Epithelial cell of proximal tubule (primary cell): ENCODE measurements at places on chromosomes 3 and 15.

DNA sequence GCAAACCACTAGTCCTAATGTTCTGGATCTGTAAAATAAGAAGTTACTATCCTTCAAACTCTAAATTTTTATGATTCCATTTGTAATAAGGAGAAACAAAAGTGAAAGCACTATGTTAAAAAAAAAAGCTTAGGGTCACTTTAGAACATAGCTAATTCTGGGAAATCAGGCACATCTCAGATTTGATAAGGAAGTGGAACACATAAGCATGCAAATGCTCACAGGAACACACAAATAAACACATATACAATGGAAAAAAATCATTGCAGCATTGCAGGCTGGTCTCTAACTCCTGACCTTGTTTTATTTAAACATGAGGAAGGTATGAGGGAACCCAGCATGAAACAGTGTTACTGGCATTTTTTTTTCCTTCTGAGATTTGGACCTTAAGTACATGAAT lies 63.2 kb upstream of the TNFSF10 start:
- no peak for DNase-seq

- no peak for DNase-seq
Measured at GRCh38 chr3:132536442-132537153, 60.5 kb upstream of the ACKR4 start.

- DNase-seq, result no peak
Measured at GRCh38 chr3:25385807-25386460, 42.1 kb upstream of the RARB start.

DNA sequence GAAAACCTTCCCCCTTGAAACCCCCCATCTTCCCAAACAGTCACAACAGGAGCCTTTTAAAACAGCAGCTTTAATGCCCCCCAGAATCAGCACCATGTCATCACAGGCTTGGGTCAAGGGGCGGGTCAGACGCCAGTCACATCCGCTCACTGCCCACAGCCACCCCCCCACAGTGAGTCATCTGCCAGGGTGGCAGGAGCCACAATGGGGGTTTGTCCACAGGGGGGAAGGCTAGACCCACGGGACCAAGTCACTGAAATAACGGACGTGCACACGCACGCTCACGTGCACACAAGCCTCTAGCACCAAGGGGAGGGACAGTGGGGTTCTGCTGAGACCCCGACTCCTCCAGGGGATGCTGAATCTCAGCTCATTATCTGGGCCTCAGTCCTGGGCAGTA lies 441 bp upstream of the UCN2 start:
- DNase-seq, result no peak

- no peak for DNase-seq
Measured at GRCh38 chr3:118144919-118145318, 889.7 kb downstream of the IGSF11 start.
